NCI-H1092 treated with DMSO at 0.1 percent for 48 hours (cell line): ENCODE measurements at places on chromosomes 16 and 17.

- DNase-seq = no peak
Measured at GRCh38 chr17:50908860-50909764, 43.0 kb upstream of the TOB1 start.

DNA sequence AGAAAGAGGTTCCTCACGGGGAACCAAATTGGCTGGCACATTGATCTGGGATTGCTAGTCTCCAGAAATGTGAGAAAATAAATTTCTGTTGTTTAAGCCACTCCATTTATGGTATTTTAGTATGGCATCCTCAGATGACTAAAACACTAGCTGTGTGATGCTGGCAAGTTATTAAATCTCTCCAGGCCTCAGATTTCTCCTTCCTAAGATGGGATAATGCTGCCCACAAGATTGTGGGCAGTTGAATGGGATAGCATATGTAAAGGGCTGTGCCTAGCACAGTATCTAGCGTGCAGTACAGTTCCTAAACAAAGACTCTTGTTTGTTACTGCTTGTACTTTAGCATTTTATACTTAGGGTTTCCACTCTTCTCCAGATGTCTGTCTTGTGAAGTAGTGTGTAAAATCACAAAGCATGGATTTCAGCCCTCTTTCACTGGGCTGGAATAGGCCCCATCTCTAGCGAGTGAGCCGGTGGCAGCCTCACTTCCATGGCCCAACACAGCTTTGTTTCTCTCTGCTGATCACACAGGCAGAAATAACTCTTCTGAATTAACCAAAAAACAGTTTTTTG, 38.2 kb upstream of the PHAF1 start:
- DNase-seq = no peak

GRCh38 chr16:49283376-49284049, 1.9 kb upstream of the CBLN1 start:
- peak; percentile 54 for DNase-seq

- no peak for DNase-seq
Measured at GRCh38 chr17:29151567-29151966, 28.6 kb downstream of the MYO18A start.

GRCh38 chr16:85923153-85924021, 24.4 kb downstream of the IRF8 start:
- DNase-seq = no peak

GRCh38 chr16:49545741-49546448, 172.3 kb downstream of the C16orf78 start:
- no peak for DNase-seq

DNA sequence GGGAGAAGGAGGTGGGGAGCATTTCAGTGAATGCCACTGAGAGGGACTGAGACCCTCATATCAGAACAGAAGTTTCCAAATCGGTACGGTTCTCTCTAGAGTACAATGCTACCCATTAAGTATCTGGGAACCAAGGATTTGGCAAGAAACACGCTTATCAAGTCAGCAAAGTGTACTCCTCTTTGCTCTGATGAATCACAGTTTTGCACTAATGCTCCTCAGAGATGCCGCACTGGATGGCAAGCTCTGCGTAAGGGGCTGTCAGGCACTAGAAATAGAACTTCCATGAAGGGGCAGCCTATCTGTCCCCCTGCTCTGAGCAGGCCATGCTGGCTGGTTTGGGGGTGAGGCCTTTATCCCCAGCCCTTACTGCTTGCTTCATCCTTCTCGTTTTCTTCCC, 4.8 kb upstream of the ABCC12 start:
- no peak for DNase-seq

- DNase-seq = peak; percentile 27
Measured at GRCh38 chr17:61583242-61583641, 7.8 kb downstream of the NACA2 start.

- DNase-seq = no peak
Measured at GRCh38 chr17:37825851-37826250, 81.0 kb upstream of the HNF1B start.

DNA sequence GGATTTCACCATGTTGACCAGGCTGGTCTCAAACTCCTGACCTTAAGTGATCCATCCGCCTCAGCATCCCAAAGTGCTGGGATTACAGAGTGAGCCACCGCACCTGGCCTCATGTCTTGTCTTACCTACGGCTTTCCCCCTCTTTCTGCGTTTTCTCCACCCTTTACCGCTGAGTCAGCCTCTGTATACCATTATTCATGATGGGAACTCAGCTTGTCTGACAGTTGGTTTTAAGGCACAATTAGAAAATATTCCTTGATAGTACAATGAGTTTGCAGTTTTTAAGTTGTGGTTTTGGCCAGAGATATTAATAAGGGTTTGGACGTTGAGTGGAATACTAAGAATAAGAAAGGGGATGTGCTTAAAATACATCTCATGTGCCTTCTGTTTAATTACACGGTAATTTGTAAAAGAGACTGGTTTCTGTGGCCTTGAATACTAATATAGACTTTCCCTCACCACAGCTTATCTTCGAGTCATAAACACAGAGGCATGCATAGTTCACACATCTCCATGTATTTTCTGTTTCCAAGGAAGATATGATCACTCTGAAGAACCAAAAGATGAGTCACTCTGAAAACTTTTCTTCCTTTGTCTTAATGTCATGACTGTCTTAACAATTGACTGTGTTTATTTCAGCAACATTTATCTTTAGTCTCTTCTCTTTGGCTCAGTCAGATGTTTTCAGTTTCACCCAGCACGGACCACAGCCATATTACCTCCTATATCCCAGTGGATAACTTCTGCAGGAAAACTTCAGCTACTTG, 54.4 kb downstream of the PITPNC1 start:
- no peak for DNase-seq

DNA sequence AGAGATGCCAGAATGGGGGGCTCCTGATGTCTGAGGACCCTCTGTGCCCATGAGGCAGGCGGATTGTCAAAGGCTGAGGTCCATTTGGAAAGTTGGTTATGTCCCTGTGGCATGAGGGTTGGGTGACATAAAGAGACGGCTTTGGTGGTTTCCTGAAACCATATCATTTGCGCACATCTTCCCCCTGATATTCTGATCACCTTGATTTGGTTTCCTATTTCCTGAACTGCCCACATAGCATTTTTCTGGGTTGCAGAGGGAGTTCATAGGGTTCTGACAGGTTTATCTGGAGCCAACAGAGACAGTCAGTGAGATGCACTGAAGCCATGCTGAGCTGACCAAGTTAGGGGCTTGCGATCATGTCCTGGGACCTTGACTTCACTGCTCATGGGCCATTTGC, 15.7 kb upstream of the RNF222 start:
- no peak for DNase-seq

DNA sequence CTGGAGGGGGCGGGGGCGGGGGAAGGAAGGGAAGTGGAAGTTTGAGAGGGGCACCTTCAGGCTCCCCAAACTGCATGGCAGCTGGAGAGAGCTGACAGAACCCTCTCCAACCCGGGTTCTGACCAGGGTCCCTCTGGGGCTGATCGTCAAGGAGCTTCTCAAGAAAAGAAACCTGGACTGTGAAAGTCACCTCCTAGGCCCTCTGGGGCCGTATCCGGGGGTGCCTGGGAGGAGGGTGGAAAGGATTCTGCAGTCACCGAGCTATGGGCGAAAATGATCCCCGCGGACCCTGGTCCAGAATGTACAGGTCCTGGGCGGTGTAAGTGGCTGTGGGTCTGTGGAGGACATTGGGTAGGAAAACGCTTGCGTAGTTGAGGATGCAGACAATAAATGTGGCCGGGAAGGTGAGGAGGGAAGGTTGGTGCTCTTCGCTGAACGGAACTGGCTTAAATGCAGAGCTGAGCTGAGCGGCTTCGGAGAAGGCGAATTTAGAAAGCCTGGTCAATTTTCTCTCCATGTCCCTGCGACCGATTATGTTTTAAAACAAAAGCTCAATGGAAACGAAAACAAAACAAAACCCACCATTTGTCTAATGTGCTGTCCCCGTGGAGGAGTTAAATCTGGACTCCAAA, 3.6 kb upstream of the LHX1 start:
- no peak for DNase-seq

DNA sequence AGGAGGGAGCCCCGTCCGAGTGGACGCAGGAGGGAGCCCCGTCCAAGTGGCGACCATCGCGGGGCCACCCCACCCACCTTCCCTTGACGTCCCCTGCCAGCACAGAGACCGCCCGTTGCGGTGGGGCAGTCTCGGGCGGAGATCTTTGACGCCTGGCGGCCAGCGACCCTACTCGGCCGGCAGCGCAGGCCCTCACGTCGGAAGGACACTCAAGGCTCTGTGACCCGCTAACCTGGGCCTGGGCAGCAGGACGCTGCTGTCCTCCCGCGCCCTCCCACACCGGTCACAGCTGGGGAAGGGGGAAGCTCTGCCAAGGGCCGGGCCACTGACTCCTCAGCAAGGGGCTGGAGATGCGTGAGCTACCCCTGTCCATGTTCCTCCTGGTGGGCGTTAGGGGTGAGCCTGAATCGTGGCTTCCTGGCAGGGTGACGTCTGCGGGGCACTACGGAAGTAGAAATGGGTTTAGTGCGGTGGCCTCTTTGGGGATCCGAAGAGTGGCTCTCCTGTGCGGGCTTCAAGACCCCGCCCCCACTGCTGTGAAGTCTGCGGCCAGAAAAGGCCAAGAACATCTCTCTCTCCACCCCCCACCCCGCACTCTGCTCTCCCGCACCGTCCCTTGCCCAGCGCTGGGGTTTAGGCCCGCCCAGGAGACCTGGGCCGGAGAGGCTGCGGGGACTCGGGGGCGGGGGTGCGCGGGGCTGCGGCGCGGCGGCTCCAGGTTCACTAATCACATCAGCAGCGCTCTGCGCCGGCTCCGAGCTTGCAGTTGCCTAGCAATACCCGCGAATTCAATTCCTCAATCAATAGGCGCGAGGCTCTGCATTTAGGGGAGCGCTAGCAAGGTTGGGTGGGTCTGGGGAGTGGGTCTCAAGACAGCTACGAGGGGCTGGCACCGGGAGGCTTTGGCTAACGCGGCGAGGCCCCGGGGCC, 5.8 kb downstream of the CBX8 start:
- peak; percentile 19 for DNase-seq

- DNase-seq = no peak
Measured at GRCh38 chr17:17966399-17966798, 5.8 kb downstream of the TOM1L2 start.

DNA sequence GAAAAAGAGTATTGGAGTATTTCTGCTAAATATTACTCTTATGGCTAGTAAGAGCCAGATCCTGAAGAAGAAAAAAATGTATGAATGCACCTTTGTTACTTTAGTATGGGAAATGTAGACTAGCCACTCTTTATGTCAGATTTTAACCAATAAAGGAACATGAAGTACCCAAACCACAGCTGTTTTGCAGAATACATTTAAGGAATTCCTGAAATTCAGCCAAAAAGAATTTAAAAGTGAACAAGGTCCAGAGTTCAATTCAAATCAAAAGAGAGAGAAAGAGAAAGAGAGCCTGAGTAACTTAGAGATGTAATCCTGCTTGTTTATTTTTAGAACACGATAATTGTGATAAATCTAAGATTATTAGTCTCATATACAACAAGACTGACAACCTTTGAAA, 1.2 kb downstream of the KCNJ16 start:
- no peak for DNase-seq

- DNase-seq = no peak
Measured at GRCh38 chr16:80104401-80104800, 436.4 kb upstream of the DYNLRB2 start.

- DNase-seq = no peak
Measured at GRCh38 chr17:78882540-78883088, 20.4 kb downstream of the CEP295NL start.

- no peak for DNase-seq
Measured at GRCh38 chr17:30600830-30601494, 123.8 kb downstream of the GOSR1 start.

DNA sequence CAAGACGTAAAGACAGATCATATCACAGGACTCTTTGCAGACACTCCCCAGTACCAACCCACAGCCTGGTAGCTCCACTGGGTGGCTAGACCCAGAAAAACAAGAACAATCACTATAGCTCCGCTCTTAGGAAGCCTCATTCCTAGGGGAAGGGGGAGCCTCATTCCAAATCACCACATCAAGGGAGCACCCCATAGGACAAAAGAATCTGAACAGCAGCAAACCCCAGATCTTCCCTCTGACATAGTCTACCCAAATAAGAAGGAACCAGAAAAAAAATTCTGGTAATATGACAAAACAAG, 237.8 kb downstream of the CEP112 start:
- no peak for DNase-seq

DNA sequence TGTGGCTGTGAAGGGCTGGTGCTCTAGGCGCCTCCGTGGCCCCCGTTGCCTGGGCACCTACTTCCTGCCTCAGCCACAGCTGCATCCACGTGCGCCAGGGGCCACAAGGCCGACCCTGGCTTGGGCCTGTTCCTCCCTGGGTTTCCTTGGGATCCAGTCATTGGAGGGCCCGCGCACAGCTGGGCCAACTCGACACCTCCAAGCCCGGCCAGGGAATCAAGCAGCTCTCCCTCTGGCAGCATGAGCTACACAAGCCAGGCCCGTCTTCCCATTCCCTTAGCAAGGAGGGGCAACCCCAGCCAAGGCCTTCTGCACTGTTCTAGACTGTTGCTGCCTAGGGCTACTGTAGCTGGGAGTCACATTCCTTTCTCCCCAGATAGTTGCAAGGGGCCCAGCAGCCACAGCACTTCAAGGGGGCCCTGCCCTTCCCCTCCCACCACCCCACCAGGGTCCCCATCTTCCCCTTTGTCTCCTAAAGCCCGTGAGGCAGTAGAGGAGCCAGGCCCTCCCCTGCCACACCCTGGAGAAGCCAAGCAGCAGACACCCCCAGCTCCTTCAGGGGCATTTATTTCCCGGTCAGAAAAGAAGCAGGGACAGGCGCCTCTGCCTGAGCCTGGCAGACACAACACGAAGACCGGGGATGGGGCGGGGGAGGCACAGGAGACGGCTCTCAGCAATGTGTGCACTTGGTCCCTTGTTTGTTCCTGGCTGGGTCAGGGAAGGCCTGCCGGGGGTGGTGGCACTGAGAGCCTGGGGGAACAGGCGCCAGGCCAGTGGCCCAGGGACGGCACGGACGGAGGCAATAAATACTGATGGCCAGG, 3.8 kb downstream of the ARHGDIA start:
- DNase-seq = no peak

DNA sequence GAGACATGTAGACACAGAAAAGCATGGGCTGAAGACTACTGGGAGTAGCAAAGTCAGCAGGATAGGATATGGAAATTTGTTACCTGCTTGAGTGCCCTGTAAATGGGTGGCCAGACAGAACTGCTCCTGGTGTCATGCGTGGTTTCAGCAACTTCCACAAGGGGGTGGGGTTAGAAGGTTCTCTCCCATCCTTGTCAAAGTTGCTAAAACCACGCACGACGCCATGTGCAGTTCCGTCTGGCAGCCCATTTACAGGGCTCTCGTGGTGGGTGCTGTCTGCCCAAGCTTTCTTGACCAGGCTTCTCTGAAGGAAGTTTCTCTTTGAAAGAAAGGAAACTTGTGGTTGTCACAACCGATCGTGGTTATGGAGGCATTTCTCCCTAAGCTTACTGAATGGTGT, 6.9 kb upstream of the DBNDD1 start:
- DNase-seq = no peak
